Stimulated activated naive CD8-positive, alpha-beta T cell treated with anti-CD3 and anti-CD28 coated beads, Interleukin-15, Interleukin-2, amounts not matched to agents 100 U/mL and 50 U/mL, for 24 hours (primary cell): ENCODE measurements at places on chromosomes 3 and 15.

GRCh38 chr3:192943393-192943792 lies 25.7 kb upstream of the MB21D2 start:
- DNase-seq = no peak

DNA sequence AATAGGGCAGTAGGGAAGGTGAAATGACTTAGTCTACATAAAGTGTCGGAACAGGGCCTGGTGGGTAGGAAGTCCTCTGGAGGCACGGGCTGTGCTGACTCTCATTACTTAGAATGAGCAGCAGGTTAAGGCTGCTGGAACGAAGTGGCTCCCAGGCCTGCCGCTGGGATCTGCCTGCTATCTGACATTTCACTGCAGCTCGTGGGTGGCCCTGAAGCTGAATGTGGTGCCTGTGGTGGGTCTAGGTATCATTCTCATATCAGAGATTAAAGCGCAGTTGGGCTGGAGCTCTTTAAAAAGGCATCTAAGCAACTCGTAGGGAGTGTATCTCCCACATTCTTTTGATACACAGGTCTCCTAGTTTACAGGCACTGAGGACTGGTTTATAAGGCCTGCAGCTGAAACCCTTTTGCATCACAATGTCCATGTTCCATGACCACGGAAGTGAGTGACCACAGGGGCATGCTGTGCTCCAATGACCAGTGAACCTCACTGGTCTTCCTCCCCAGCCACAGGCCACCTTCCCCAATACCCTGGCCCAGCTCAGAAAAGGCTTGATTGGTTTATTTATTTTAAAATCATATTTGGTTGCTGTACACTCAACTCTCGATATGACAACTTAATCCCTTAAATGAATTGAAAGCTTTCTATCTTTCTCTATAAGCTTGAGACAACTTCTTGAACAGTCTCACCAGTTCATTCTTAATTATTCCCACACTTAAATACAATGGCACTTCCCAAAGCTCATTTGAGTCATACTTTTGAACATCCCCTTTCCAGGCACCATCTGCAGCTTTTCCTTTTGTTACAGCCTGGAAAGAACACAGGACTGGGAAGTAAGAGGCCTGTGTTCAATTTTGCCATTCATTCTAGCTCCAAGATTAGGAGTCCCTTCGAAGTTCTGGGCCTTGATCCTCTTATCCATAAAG lies 19.0 kb downstream of the ADAMTS9 start:
- no peak for DNase-seq

DNA sequence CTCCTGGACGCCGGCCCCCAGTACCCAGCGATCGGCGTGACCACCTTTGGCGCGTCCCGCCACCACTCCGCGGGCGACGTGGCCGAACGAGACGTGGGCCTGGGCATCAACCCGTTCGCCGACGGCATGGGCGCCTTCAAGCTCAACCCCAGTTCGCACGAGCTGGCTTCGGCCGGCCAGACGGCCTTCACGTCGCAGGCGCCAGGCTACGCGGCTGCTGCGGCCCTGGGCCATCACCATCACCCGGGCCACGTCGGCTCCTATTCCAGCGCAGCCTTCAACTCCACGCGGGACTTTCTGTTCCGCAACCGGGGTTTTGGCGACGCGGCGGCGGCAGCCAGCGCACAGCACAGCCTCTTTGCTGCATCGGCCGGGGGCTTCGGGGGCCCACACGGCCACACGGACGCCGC lies 956 bp downstream of the ZIC1 start:
- DNase-seq = no peak

- no peak for DNase-seq
These were observed 2.4 kb downstream of the GOLGA8B start for GRCh38 chr15:34581043-34581365.

DNA sequence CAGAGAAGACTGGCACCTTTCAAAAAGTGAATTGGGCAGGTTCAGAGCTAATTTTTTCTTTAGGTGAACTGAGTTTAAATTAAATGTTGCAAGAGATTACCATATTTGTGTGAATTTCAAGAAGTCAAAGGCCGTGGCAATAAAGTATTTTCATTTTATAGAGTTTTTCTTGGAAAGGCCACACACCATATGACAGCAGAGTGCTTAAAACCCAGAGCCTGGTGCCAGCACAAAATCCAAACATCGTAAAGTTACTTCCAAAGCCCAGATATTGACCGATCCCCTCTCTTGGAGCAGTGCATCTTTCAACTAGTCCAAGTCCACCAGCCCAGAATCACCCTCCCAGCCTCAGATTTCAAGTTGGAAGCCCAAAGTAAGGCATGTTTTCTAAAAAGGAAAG lies 164.5 kb downstream of the VGLL4 start:
- no peak for DNase-seq

DNA sequence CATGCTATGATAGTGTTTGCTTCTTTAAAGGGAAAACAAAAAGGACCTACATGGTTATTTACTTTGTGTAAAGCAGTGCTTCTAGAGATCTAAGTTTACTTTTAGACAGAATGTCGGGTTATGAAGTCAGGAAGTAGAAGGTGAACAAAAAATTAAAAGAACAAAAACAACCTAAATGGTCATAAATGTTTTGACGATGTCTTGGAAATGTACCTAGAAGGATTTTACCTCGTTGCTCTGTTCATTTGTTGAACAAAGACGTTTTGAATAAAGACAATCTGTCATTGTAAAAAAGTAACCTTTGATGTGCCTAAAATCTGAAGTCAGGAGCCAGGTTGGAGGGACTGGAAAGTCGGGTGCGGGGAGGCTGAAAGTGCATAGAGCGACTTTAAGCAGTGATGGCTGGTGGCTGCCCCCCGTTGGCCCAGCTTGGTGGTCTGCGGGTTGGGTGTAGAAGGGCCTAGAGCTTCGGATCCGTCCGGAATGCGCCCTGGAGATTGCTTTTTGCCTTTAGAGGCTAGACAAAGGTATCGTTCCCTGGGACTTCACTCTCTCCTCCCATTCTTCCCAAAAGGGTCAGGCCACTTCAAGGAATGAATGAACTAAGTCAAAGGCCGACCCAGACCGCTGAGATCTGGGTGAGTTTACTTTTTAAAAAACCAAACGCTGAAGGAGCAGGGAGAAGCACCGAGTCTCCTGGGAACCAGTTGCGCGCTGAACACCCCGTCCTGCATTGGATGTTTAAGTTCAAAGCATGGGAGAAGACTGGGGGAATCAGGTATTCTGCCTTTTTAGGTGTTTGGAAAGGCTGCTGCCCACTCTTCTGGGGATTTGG lies 2.1 kb downstream of the SOX14 start:
- DNase-seq = no peak

- peak; percentile 23 for DNase-seq
These were observed at the start of gene KBTBD12 for GRCh38 chr3:127915115-127915936. TSS of gene KBTBD12 (plus strand) at chr3:127915232. CDS start at chr3:127923062, 7,830 bp downstream.

DNA sequence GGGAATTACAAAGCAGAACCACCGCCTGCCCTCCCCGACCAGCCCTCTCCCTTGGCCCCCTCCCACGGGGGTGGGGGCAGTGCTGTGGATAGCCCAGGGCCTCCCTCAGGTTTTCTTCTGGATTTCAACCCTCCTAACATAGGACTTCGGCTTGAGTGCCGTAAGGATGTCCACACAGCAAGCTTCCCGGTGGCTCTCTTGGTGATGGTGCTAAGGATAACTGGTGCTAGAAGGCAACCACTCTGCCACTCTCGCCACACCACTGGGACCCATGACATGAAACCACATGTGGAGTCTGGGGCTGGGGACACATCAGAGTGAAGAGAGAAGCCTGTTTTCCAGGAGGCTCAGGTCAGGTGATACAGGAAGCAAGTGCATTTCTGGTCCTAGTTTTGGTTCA lies 35.4 kb downstream of the SCN5A start:
- no peak for DNase-seq

- DNase-seq = no peak
These were observed 110.6 kb downstream of the XXYLT1 start for GRCh38 chr3:195160257-195160898.

- DNase-seq = no peak
These were observed 173.4 kb downstream of the XXYLT1 start for GRCh38 chr3:195097331-195098255.

DNA sequence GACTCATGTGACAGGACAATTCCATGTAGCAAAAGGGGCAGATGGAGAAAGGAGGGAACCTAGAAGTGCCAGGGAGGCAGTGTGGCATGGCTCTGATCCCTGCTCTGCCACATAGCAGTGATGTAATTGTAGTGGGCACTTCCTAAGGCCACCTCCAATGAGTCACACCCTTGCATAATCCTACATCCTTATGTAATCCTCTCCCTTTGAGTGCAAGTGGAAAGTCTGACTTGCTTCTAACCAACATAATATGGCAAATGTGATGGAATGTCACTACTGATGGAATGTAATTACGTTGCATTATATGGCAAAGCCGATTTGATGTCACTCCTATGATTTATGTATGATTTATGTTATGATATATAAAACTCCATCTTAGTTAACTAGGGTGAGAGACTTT lies 72.9 kb upstream of the ATP2C1 start:
- DNase-seq = no peak

DNA sequence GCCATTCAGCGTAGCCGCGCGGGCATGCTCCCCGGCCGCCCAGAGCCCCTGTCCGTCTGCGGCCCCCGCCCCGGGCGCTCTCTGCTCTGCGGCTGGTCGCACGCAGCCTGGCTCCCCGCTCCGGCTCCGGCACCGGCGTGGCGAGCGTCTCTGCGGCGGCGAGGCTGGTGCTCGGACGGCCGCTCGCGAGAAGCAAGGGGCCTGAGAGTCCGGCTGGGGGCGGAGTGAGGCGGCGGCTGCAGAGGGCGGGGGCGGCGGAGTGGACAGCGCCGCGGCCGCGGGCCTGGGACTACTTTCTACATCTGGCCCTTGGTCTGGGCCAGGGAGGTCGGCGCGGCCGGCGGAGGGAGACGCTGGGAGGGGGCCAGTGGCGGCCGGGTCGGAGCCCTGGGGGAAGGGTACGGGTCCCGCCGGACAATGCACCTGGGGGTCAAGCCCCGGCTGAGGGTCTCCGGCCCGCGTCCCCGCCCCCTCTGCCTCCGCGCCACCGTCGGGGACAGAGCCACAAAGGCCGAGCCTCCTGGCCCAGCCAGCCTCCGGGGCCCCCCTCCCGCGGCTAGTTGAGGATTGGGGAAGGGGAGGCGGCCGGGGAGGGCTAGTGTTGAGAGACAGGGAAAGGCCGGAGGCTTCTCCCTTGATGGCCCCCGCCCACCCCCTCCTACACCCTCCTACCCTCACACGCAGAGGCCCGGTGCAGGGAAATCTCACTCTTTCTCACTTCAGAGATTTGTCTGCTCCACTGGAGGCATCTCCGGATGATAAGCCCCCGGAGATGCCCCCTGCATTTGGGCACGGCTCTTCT lies at the start of gene PRTG:
Gene PRTG, minus strand, starts transcription at position 226 of the 802 bp plus-strand sequence. Its CDS starts 221 bp downstream, at position 5.
- DNase-seq = peak; percentile 8

- no peak for DNase-seq
These were observed 144.5 kb downstream of the MEX3B start for GRCh38 chr15:81901319-81901718.

DNA sequence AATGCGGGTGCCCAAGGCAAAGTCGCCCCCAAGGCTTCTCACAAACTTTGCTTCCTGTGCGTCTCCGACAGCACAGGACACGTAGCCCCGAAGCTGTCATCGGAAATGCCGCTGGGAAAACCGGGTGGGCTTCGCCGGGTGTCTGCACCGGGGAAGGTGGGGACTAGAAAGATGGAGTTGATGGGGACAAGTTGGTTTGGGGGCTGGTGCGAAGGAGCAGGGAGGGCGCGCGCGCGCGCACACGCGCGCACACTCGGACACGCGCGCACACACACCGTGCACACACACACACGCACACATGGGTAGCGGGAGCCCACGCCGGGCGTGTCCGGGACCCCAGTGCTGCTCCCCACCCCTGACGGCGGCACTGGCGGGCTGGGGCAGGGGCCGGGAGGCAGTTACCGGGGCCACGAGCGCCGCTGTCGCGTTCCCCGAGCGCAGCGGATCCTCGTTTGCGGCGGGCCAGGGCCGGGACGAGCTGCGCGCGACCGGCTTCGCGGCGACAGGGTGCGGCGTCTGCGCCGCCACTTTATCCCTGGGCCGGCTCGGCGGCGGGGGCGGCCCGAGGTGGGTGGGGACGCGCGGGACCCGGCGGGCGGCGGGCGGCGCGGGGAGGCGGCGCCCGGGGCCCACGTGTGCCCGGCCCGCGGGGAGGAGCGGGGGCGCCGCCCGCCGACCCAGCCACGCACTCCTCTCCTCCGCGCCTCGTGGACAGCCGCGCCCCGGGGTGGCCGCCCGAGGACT lies 539 bp upstream of the MGLL start:
- DNase-seq = peak; percentile 24

GRCh38 chr15:67907184-67907723 lies 67.4 kb upstream of the RNU6-1 start:
- DNase-seq = no peak

GRCh38 chr3:174949523-174949922 lies 90.4 kb downstream of the NAALADL2 start:
- no peak for DNase-seq

DNA sequence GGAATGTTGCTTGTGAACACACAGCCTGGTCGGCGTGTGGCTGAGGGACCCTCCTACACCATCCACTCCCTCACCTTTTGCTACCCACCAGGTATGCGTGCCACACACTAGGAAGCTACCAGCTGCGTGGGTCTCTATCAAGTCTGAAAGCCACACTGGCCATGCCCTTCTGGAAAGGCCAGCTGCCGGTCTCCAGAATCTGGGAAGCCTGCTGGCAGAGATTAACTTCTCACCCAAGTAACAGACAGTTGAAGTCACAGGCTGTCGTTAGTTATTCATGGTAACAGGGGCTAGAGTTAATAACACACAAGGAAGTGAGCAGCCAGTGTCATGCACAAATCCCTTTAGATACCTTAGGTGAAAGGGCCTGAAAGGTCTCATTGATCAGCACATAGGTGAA lies 48.1 kb downstream of the SUSD5 start:
- DNase-seq = no peak

DNA sequence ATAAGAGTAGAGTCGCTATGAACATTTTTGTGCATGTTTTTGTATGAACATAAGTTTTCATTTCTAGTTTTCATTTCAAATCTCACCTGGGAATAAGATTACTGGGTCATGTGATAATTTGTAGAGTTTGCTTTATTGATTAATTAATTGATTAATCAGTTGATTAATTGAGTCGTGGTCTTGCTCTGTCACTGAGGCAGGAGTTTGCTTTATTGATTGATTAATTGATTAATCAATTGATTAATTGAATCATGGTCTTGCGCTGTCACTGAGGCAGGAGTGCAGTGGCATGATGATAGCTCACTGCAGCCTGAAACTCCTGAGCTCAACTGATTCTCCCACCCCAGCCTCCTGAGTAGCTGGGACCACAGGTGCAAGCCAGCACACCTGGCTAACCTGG lies 111.6 kb downstream of the TCF12 start:
- DNase-seq = no peak

DNA sequence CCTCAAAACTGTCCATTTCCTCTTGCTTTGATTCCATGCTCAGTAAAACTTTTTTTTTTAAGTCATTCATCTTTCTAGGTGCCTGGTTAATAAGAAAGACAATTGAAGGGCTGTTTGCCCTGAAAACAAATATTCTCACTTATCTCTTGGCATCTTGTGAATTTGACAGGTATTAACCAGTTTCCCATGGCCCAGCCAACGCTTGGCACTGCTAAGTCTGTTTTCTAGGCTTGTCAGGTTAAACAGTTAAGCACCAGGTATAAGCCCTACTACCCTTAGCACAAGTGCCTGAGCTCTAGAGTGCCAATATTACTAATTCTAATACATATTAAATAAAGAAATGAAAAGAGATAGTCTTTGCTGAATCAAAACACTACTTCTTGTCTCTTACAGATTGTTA lies 36.3 kb downstream of the PXK start:
- DNase-seq = no peak
